ENCODE measurements at places on chromosomes 6 and 20.

DNA sequence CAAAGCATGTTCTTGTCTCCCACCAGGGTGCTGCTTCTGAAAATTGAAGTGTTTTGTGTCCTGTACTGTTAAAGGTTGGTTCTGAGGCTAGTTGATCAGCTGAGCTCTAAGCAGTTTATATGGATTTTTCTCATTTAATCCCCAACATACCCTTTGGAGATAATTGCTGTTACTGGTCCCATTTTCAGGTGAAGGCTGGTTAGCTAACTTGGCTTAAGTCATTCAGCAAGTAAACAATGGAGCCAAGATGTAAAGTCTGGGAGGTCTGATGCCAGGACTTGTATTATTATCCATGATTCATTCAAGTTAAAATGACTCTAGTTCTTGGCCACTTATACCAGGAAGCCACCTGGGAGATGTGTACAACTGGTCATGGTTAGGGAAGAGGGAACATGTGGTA is 42.5 kb upstream of the FERMT1 start:
- no peak for DNase-seq

GRCh38 chr6:45115696-45116095 is 212.4 kb upstream of the RUNX2 start:
- DNase-seq: no peak

GRCh38 chr6:29656798-29657197 is at the start of gene MOG:
Gene MOG (plus strand): TSS chr6:29657092. CDS start chr6:29657210, 118 bp downstream.
- DNase-seq: no peak

- DNase-seq: no peak
Observed at GRCh38 chr6:119257726-119258125, 91.8 kb downstream of the MAN1A1 start.

DNA sequence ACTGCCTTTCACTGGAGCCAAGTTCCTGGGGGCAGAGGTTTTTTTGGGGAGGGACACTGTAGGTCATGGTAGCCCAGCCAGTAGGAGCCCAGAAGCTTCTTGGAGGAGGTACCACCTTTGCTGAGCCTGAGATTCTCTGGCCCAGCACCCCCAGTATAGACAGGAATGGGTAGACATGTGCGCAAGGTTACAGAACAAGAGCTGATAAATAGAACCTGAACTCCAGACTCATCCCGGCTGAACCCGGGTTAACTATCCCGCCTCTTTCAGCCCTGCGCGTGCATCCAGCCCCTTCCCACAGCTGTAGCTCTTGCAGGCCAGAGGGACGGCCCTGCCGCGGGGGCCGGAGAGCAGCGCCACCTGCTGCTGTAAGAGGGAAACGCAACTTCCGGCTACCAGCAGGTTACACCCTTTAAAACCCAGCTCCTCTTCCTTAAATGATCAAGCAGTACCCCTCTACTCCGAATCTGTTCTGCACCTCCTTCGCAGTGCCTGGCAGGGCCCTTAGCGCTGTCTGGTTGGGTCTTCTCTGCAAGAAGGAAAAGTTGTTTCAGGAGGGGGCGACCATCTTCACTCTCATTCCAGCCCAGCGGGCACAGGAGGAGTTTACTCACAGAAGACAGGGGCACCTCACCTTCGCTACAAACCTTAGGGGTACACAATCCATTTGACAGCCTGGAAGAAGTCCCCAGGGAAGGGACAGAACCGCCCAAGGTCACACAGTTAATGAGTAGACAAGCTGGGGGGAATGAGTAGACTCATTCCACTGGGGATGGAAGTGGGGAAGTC is 7.5 kb downstream of the SRXN1 start:
- no peak for DNase-seq

- no peak for DNase-seq
Observed at GRCh38 chr20:62234339-62234738, 4.0 kb upstream of the OSBPL2 start.

- DNase-seq: no peak
Observed at GRCh38 chr6:514396-514978, 122.9 kb downstream of the IRF4 start.

DNA sequence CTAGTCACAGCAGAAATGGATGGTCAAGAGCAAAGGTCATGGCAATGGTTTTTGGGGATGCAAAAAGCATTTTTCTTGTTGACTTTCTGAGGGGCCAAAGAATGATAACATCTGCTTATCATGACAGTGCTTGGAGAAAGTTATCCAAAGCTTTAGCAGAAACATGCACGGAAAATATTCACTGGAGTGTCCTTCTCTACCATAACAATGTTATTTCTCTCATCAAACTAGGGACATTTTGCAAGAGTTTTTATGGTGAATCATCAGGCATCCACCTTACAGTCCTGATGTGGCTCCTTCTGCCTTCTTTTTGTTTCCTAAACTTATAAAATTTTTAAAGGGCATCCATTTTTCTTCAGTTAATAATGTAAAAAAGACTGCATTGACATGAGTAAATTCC is 302.3 kb downstream of the HIVEP2 start:
- DNase-seq: no peak

DNA sequence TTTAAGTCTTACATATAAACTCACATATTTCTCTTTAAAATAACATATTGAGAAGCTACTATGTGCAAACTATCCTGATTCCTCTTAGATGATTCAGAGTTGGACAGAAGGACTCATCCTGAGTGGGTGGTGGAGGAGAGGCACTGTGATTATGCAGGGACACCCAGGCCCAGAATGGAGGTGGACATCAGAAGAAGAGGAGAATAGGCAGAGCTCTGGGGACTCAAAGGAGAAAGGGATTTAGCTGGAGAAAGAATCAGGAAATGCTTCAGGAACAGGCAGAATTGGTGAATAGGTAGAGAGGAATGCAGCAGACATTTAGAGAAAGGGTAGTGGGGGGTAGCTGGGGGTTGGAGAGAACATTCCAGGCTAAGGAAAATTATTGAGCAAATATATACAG is 17.4 kb downstream of the RCAN2 start:
- DNase-seq: no peak

DNA sequence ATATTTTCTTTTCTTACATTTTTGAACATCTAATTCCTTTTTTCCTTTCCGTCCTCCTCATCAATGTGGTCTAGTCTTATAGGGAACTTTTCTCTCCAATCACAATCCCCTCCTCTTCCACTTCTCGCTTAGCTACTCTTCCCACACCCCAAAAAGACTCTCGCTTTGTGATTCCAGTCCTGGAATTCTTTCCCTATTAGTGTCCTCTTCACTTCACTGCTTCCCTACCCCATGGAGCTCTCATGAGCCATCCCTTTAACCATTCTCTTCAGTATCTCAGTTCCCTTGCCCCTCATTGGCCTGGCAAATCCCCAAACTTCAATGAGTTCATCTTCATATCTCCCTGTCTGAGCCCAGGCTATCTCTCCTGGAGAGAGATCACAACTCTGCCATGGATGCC is 55.3 kb upstream of the CEP85L start:
- no peak for DNase-seq

DNA sequence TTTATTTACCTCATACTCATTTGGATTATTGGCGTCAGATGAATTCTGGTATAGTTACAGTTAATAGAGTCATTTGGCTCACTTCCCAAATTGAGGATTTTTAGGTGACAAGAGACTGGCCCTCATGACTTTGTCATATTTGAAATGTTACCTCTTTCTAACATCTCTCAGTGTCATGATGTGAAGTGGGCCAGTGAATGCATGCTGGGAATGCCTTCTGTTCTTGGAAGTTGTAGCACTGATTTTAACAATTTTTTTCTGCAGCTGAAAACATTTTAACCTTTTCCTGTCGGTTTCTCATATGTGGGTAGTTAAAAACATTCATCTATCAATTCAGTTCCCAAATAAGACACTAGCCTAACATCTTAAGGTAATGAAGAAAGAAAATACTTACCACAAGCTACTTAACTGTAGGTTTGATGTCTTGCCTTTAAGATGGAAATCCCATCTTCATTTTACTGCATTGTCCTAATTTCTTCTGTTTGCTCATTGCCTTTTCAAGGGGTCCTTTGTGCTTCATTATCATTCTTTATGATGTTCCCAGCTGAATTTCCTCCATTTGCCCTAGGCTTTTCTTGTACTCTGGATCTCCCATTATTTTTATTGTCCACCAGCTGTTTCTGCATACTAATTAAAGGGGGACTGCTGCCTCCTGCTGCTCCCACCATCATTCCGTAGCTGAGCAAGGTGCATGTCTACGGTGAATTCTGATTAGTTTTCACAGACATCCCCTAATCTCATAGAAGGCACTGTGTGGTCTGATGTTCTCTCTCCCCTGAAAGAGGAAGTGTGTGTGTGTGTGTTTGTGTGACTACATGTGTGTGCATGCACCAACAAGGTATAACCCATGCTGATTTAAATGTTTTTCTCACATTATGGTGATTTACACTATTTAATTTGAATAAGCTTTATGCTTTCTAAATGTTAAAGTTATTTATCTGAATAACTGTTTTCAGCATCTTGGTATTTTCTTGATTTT is 109.5 kb downstream of the B3GAT2 start:
- DNase-seq: no peak

GRCh38 chr20:3914446-3914845 is 25.3 kb downstream of the PANK2 start:
- DNase-seq: no peak

- no peak for DNase-seq
Observed at GRCh38 chr6:68497927-68498326, 137.2 kb upstream of the ADGRB3 start.

- peak; percentile 68 for DNase-seq
Observed at GRCh38 chr20:4091490-4092479, 76.4 kb upstream of the RNF24 start.

DNA sequence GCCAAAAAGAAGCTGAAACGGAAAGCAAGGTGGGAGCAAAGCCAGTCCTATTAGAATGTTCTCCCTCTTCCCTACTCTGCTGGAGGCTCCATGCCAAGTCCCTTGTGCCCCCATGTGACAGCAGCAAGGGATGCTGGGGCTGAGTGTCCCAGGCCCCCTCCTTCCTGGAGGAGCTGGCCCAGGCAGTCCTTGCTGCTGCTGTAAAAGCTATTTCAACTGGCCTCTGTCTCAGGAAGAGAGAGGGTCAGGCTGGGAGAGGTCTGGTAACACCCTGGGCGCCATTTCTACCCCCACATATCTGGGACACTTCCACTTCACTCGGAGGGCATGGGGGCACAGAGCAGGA is 25.0 kb downstream of the TTBK1 start:
- peak; percentile 49 for DNase-seq

- DNase-seq: no peak
Observed at GRCh38 chr20:6622041-6622440, 145.4 kb upstream of the BMP2 start.

DNA sequence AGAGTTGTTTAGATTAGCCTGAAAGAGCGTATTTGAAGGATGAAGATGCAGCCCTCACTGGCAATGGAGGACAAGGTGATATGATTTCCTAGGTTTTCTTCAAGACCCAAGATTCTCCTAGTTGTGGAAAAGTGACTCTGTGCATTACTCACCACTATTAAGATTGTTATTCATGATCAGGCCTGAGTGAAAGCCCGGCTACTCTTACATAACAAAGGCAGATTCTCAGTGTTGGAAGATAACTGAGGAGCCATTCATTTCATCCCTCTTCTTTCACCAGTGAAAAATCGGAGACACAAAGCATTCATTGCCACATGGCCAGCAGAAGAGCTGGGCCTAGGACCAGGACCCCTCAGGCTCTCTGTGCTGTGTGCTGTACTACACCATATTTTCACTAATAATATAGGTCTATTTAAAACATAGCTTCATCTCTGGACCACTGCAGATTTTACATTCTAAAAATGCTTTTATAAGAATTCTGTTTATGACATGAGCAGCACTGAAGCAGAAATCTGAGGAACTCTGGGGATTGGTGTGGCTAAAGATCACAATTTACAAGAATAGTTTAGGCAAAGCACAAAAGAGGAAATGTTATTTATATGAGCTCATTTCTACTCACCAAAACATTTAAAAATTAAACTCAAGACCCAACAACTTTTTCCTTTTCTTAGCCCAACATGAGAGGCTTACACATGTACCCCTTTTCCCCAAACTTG is 181.9 kb upstream of the CCN2 start:
- no peak for DNase-seq

GRCh38 chr6:22356362-22356940 is 59.6 kb upstream of the PRL start:
- no peak for DNase-seq

DNA sequence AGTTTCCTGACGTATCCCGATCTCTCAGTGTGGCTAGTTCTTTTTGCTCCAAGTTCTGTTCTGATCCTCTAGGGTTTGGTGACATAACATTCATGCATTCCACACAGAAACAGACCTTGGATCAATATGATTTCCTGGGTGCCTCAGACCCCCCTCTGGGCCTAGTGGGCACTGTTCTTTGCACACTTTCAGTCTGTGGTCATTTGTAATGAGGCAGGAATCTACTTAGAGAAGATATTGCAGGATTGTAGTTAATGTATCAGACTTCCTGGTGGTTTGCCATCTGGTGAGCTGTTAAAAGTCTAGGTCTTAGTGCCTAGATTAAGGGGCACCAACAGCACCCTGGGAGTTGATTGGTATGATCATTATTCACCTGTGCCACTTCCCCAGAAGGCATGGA is 7.5 kb downstream of the BEND6 start:
- no peak for DNase-seq

DNA sequence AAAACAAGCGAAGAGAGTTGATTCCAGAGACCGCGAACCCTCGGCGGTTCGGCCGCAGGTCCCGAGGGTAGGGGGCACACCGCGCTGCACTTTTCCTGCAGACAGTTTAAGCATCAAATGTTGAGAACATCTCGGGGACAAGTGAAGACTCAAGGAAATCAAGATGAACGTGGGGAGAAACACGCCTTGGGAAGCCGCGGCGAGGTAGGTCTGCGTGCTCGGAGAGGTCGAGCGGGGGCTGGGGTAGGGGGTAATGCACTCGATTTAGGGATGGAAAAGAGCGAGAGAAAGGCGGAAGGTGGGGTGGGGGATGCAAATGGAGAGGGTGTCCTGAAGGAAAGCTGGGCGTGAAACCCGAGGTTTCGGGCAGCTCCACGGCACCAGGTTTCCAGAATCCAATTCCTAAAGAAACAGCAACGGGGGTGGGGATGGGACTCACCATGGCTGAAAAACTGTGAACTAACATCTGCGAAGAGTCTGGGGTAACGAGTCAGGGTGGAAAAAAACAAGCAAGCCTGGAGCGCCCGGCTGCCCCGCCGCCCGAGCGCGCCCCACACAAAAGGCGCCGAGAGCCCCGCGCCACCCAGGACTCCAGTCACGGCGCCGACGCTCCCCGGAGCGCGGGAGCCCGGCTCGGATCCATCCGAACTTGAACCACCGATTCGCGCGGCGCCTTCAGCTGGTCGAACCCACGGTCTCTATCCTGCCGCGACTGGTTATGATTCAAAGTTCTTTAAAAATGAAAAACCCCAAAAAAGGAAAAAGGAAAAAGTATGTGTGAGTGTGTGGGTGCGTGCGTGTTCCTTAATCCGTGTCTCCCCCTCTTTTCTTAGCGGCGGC is 3.5 kb downstream of the TFAP2A start:
- DNase-seq: no peak

DNA sequence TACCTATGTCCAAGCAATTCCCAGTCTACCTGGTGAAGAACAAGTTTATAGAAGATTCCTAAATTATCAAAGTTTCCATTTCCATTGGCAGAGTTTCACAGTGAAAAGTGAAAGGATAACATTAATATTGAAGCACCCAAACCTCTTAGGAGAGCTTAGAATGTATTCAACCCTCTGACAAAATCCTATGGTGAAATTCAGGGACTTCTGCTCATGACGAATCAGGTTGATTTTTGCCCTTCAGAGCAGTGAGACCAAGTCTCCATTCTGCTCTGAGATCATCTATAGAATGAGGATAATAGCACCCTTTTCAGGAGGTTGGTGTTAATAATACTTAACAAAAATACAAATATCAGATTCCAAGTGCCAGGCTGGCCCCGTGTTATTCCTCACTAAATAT is 15.5 kb downstream of the SERPINB1 start:
- no peak for DNase-seq

- no peak for DNase-seq
Observed at GRCh38 chr6:124699038-124699437, 263.2 kb upstream of the RNF217 start.
